ENCODE measurements at places on chromosomes 11 and 22.

- DNase-seq = no peak
- no peaks in the 10 kb centered on the region for H3K36me3 ChIP-seq
- no peak overlapping the region for H3K27ac ChIP-seq
Observed at GRCh38 chr11:95388086-95388485, 157.1 kb upstream of the SESN3 start.

- no peaks in the 10 kb centered on the region for H3K36me3 ChIP-seq
- H3K4me1 ChIP-seq = no peaks in the 10 kb centered on the region
- no peak overlapping the region for H3K27ac ChIP-seq
- no peak overlapping the region for H3K4me3 ChIP-seq
- DNase-seq = no peak
Observed at GRCh38 chr11:28619846-28620540, 511.8 kb downstream of the METTL15 start.

DNA sequence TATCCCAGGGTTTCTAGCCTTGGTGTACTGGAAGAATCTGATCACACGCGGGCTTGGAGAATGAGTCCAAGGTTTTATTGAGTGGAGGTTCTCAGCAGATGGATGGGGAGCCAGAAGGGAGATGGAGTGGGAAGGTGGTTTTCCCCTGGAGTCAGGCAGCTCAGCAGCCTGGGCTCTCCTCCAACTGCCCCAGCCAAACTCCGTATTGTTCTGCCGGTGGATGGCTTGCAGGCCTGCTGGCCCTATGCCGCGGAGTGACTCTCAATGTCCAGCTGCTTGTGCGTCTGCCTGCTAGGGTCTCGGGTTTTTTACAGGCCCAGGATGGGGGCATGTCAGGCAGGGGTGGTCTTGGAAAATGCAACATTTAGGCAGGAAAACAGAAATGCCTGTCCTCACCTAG, 162.4 kb upstream of the LMO1 start:
- no peaks in the 10 kb centered on the region for H3K36me3 ChIP-seq
- no peaks in the 10 kb centered on the region for H3K27me3 ChIP-seq
- no peak overlapping the region for H3K27ac ChIP-seq
- DNase-seq = no peak

GRCh38 chr11:95143106-95143681, 53.5 kb downstream of the ENDOD1 start:
- H3K4me3 ChIP-seq = no peak overlapping the region
- no peak for DNase-seq

- no peak overlapping the region for H3K27ac ChIP-seq
- no peaks in the 10 kb centered on the region for H3K27me3 ChIP-seq
- DNase-seq = no peak
- H3K4me3 ChIP-seq = no peak overlapping the region
Observed at GRCh38 chr11:93545566-93545965, 2.4 kb upstream of the SMCO4 start.

GRCh38 chr11:6650104-6650503, 5.5 kb downstream of the DCHS1 start:
- no peaks in the 10 kb centered on the region for H3K27me3 ChIP-seq
- H3K4me1 ChIP-seq = no peaks in the 10 kb centered on the region

DNA sequence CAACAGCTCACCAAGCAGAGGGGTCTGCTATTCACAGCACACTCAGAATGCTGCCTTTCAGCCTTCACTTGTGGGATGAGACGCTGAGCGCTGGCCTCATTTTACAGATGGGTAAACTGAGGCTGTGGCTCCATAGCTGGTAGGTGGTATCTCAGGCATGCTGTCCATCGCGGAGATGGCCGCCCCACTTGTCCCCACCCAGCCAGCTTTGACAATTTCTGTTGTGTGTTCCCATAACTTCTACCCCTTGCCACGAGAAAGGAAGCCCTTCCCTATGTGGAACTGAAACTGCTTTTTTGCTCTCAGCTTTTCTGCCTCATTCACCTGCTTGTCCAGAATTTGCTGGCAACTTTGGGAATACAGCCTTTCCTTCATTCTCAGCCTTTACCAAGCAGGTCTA, 36.1 kb upstream of the NNMT start:
- H3K27ac ChIP-seq = peak overlapping the region; percentile 68
- peaks cover 11% of the 10 kb centered on the region for H3K4me1 ChIP-seq
- H3K27me3 ChIP-seq = no peaks in the 10 kb centered on the region
- peak overlapping the region; percentile 35 for H3K4me3 ChIP-seq
- DNase-seq = no peak

- no peaks in the 10 kb centered on the region for H3K4me1 ChIP-seq
- H3K27ac ChIP-seq = no peak overlapping the region
- H3K4me3 ChIP-seq = no peak overlapping the region
- H3K27me3 ChIP-seq = no peaks in the 10 kb centered on the region
- no peaks in the 10 kb centered on the region for H3K36me3 ChIP-seq
Observed at GRCh38 chr11:2837096-2837601, 48.4 kb downstream of the CDKN1C start.

Measured in breast epithelium (tissue), 4 donors.